ENCODE measurements at places on chromosomes 2 and 18. TPM values are rescaled to one million over a fixed set of nuclear protein-coding genes. Genes with fewer than 3 reads are reported as not detected.
A peak's percentile ranks its signal among the peaks of the same experiment; 100 is the strongest.

DNA sequence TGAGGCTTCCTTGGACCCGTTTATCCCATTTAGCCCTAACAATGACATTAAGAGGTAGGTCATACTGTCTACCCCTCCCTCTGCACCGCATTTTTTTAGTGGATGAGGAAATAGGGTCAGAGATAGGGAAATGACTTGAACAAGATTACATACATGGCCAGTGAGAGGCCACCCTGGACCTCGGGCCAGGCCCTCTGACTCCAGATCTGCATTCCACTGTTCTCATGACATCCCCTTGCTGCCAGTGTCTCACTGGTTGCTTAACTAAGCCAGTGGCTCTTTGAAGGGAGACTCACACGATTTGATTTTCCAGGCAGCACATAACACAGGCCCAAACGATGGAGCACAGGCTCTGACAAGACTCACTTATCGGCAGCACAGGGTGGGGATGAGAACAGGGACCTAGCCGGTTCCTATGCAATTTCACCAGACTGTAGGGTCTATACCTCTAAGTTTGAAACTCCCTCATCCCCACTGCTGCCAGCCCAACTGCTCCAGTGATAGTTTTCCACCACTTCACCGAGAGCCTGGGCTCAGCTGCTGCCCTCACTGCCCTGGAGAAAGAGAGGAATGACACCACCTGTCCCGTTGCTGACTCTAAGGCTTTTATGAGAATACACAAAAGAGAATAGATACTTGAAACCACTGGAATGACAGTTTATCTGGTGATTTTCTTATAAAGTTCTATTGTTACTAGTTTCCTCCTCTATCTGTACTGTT, 82.5 kb downstream of the TMEM247 start:
- DNase-seq, result no peak

- no peak for DNase-seq
Observed at GRCh38 chr2:147161746-147162145, 683.1 kb upstream of the ACVR2A start.

GRCh38 chr2:207231967-207232366, 66.2 kb upstream of the KLF7 start:
- DNase-seq, result no peak

DNA sequence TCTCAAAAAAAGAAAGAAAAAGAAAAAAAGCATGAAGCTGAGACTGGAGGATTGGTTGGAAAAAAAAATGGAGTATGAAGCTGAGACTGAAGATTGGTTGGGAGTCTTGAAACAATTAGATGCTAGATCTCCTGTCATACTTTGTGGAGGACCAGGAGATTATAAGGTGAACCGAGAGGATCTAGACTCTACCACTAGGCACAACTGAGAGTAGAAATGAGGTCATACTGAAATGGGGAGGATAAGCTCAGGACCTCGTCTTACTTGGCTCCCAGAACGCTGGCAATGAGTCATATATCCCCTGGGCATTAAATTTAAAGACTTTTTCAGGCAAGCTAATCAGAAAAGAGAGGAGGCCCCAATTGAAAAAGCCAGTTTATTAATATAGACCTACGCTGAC, 3.3 kb upstream of the ORC2 start:
- DNase-seq, result peak; percentile 88

DNA sequence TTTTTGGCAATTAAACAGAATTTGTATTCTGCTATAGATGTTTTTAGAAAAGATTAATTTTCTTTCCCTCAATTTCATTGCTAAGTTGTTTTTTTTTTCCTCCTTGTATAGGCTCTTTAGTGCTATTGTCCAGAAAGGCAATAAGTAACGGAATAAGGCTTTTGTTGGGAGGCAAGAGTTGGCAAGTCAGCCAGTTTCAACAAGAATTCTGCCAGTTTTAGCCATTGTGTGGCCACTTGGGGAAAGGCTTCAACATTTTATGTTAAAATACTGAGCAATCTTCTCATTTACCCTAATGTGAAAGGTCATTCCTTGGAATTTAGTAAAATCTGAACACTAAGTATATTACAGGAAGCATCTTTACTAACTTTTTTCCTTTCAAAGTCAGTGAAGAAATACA, 9.6 kb downstream of the CALCRL start:
- DNase-seq, result no peak

DNAJC5G gene
- not detected for total RNA-seq

WIPF1 gene
- 0.26 TPM for total RNA-seq

IL1R2 gene
- total RNA-seq, result not detected
